ENCODE measurements at places on chromosomes 5 and 9. TPM values are rescaled to one million over a fixed set of nuclear protein-coding genes. Genes with fewer than 3 reads are reported as not detected.

PRDM9 gene
- total RNA-seq = not detected

PCDHA9 gene
- total RNA-seq = not detected

DNA sequence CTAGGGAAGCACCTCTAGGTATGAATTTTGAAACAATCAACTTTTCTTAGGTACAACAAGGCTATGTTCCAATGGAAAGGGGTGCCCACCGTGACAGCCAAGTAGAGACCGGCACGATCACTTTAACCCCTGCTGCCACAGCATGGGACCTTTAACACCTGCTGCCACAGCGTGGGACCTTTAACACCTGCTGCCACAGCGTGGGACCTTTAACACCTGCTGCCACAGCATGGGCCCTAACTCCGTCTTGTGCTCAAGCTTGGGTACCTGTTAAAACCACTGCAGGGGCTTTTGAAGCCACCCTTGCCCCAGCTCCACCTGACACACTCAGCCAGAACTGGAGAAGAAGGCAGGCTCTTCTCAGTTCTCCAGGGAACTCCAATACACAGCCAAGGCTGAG is 18.2 kb upstream of the MXD3 start:
- H3K27me3 ChIP-seq = no peaks in the 10 kb centered on the region
- peaks cover 7% of the 10 kb centered on the region for H3K36me3 ChIP-seq
- DNase-seq = no peak
- H3K27ac ChIP-seq = no peak overlapping the region
- H3K4me1 ChIP-seq = peaks cover 23% of the 10 kb centered on the region

DNA sequence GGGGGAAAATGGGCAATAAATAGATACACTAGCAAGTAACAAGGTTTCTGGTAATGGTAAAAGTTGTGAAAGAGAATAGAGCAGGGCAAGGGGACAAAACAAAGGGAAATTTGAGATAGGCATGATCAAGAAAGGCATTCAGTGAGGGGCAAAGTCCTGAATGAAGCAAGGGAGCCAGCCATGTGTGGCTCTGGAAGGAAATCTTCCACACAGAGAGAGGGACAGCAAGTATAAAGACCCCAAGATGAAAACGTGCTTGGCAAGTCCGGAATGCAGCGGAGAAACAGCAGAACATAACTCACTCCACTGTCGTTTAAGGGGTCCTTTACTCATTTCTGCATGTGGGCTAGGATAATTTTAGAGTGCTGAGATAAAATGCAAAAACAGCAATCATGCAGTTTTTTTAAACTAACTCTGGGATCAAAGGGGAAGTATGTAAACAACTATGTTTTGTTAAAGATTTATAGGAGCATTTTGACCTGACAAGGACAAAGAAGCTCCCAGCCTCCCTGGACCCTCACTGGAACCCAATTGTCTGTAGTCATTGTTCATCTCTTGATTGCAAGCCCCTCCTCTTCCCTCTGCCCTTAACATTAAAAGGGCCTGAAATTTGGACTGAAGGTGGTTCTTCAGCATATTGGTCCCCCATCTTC is 22.9 kb upstream of the AOPEP start:
- H3K27me3 ChIP-seq = no peaks in the 10 kb centered on the region
- no peaks in the 10 kb centered on the region for H3K36me3 ChIP-seq
- no peak overlapping the region for H3K4me3 ChIP-seq
- H3K27ac ChIP-seq = no peak overlapping the region
- no peak for DNase-seq

- no peaks in the 10 kb centered on the region for H3K4me1 ChIP-seq
- H3K27ac ChIP-seq = no peak overlapping the region
- no peaks in the 10 kb centered on the region for H3K27me3 ChIP-seq
Observed at GRCh38 chr9:130215341-130216119, 43.3 kb downstream of the NCS1 start.

DNA sequence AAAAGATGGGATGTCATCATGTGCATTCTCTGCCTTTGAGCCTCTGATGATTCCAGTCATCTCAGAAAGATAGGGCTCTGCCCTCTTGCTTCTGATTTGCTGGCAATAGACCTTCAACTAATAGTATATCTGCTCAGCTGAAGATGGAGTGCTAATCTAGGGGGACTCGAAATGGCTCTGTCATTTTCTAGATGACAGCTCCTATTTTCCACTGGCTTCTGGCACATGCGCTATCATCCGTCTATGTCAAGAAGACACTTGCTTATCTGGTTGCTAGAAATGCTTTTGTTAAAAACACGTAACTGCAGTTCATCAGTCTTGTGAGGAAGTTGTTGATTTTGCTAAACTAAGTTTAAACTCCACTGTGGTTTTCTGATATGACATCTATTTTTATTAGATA is 265.5 kb upstream of the ZNF608 start:
- H3K4me1 ChIP-seq = no peaks in the 10 kb centered on the region
- H3K27me3 ChIP-seq = no peaks in the 10 kb centered on the region
- H3K27ac ChIP-seq = no peak overlapping the region
- H3K36me3 ChIP-seq = no peaks in the 10 kb centered on the region

DNA sequence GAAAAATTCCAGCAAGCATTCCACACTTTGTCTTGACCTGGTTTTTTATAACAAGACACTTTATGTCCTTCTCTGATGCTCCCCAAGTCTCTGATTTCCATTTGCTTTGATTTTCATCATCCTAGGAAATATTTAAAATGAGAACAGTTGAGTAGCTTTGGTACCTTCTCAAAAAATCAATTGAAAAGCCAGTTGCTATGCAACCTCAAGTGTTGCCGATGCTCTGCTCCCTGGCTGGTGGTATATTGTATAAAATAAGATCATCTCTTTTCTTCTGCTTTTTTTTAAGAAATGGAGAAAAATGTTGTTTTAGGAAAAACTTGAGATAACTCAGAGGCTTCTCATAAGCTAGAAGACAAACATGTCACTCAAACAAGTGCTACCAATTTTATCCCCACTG is 109.7 kb downstream of the ZNF354C start:
- H3K27ac ChIP-seq = no peak overlapping the region
- no peak overlapping the region for H3K4me3 ChIP-seq
- no peaks in the 10 kb centered on the region for H3K4me1 ChIP-seq
- peaks cover 66% of the 10 kb centered on the region for H3K27me3 ChIP-seq
- no peaks in the 10 kb centered on the region for H3K36me3 ChIP-seq

GRCh38 chr5:168307022-168307421 is 15.6 kb downstream of the WWC1 start:
- peaks cover 5% of the 10 kb centered on the region for H3K36me3 ChIP-seq
- H3K27me3 ChIP-seq = no peaks in the 10 kb centered on the region
- H3K27ac ChIP-seq = no peak overlapping the region

GRCh38 chr9:115629879-115630840 is 512.2 kb upstream of the TNC start:
- H3K36me3 ChIP-seq = no peaks in the 10 kb centered on the region
- H3K4me3 ChIP-seq = no peak overlapping the region
- H3K4me1 ChIP-seq = no peaks in the 10 kb centered on the region
- H3K27ac ChIP-seq = no peak overlapping the region

DNA sequence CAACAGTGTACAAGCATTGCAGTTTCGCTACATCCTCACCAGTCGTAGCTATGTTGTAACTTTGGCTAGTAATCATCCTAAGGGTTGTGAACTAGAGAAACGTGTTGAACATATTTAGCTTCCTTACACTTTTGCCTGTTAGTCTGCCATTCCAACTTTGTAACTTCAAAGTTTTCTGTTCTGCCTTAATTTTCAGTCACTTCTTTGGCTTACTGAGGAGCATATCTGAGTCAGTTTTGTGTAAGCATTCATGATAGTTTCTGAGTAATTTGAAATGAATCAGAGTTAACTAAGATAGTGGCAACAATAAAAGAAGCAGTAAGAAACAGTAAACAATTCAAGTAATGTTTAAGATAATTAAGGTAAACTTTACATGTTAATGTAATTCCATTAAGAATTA is 58.9 kb upstream of the MCCC2 start:
- H3K27me3 ChIP-seq = no peaks in the 10 kb centered on the region
- no peak overlapping the region for H3K4me3 ChIP-seq
- no peak for DNase-seq
- no peak overlapping the region for H3K27ac ChIP-seq

DNA sequence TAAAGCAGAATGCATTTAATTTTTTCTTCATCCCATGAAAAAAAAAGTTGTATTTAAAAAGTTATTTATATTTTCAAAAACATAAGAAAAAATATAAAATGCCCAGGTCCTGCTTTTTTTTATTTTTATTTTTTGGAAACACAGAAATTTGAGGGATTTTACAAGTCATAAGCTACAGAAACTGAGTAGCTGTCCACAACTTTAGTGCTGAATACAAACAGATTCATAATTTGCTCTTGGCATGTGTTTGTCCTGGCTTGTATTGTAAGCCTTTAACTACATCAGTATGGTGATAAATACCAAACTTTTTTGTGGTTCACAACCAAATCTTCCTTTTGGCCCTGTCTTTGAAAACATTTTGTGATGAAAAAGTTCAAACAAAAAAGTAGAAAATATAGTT is 7.5 kb upstream of the PLCXD3 start:
- H3K27ac ChIP-seq = no peak overlapping the region
- H3K27me3 ChIP-seq = no peaks in the 10 kb centered on the region

- H3K4me3 ChIP-seq = peak overlapping the region; percentile 82
- peaks cover 24% of the 10 kb centered on the region for H3K36me3 ChIP-seq
- H3K27me3 ChIP-seq = no peaks in the 10 kb centered on the region
- H3K4me1 ChIP-seq = peaks cover 39% of the 10 kb centered on the region
- DNase-seq = peak; percentile 73
- peak overlapping the region; percentile 87 for H3K27ac ChIP-seq
Observed at GRCh38 chr5:34655354-34655991, 655 bp upstream of the RAI14 start.

GRCh38 chr5:66724349-66725139 is 128.4 kb downstream of the MAST4 start:
- DNase-seq = no peak
- no peak overlapping the region for H3K27ac ChIP-seq
- H3K27me3 ChIP-seq = peaks cover 11% of the 10 kb centered on the region
- H3K4me3 ChIP-seq = no peak overlapping the region
- H3K36me3 ChIP-seq = no peaks in the 10 kb centered on the region

DNA sequence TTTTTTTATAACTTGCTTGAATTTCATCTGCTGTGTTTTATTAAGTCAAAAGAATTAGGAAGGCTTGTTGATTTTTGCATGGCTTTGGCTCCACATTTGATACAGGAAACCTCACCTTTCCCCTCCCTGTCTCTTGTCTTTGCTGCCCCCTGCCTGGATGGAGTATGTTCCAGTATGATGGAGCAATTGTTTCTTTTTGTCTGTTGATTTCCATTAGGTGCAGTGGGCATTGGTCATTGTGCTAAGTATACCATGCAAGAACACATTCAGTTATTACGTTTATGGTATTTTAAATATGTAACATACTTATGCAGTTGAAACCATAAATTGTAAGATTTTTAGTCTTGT is 19.6 kb downstream of the TJP2 start:
- peaks cover 38% of the 10 kb centered on the region for H3K4me1 ChIP-seq
- H3K36me3 ChIP-seq = no peaks in the 10 kb centered on the region
- H3K27ac ChIP-seq = no peak overlapping the region
- no peak for DNase-seq
- H3K27me3 ChIP-seq = no peaks in the 10 kb centered on the region
- no peak overlapping the region for H3K4me3 ChIP-seq

DNA sequence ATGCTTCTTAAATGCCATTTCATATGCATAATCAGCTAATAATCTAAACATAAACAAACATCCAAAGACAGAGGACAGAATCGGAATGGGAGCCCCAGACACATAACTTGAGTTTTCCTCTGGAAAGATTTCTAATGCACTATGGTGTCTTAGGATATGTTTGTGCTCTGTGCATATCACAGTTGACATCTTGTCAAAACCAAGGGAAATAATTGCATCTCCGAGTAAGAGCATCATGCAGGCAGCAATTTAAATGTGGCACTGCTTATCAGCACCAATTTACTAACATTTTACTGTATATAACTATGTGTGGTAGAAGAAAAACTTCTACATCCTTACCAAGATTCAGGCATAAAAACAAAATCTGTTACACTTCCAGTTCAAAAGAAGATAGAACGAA is 217.9 kb downstream of the GLIS3 start:
- no peak for DNase-seq
- no peaks in the 10 kb centered on the region for H3K36me3 ChIP-seq
- no peak overlapping the region for H3K27ac ChIP-seq
- H3K27me3 ChIP-seq = no peaks in the 10 kb centered on the region
- H3K4me3 ChIP-seq = no peak overlapping the region

- no peaks in the 10 kb centered on the region for H3K36me3 ChIP-seq
- no peaks in the 10 kb centered on the region for H3K27me3 ChIP-seq
- peak overlapping the region; percentile 93 for H3K27ac ChIP-seq
- no peak overlapping the region for H3K4me3 ChIP-seq
- peaks cover 47% of the 10 kb centered on the region for H3K4me1 ChIP-seq
- no peak for DNase-seq
Observed at GRCh38 chr5:134091626-134092121, 22.8 kb upstream of the TCF7 start.

GRCh38 chr9:126386776-126387175 is 60.1 kb downstream of the MVB12B start:
- no peak overlapping the region for H3K4me3 ChIP-seq
- DNase-seq = no peak
- H3K27ac ChIP-seq = no peak overlapping the region
- no peaks in the 10 kb centered on the region for H3K4me1 ChIP-seq
- no peaks in the 10 kb centered on the region for H3K27me3 ChIP-seq

DNA sequence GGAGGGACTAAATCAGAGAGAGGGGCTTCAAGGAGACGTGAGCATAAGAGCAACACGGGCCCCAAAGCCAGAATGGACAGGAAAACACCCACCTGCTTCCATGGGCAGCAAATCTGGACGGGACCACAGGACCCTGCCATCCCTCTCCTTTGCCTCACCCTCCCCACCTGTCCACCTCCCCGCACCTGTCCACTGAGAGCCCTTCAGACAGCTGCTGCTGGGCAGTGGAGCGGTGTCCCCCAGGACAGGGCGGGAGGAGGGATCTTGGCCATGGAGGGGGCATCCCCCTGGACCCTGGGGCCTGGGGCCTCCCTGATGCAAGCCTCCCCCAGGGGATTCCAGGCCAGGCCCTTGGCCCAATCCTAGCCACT is 2.6 kb downstream of the CCDC183 start:
- H3K27me3 ChIP-seq = no peaks in the 10 kb centered on the region
- H3K4me3 ChIP-seq = no peak overlapping the region
- no peak for DNase-seq
- no peaks in the 10 kb centered on the region for H3K36me3 ChIP-seq

DNA sequence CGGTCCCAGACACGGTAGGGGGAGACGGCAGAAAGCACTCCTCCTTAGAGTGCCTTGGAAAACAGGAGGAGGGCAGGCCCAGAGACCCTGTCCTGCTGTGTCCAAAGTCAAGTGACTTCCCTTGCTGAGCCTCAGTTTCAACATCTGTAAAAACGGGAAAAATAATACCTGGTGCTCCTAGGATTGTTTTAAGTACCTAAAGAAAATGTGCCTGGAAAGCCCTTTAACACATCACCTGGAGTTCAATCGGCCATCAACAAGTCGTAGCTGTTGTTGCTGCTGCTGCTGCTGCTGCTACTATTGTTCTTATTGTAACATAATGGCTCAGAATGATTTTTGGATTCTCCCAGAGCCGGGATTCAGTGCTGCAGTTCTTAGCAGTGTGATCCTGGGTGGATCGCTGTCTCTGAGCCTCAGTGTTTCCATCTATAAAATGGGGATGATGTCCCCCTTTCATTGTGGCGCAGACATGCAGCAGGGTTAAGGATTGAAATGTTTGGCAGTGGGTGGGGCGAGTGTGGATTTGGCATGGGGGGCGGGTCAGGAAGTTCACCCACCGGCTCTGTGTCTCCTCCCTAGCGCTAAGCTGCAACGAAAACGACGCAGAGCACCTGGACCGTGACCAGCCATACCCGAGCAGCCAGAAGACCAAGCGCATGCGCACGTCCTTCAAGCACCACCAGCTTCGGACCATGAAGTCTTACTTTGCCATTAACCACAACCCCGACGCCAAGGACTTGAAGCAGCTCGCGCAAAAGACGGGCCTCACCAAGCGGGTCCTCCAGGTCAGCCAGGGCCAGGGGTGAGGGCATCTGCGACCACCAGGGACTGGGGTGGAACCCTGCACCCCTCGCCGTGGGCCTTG is 9.2 kb downstream of the LHX2 start:
- no peak overlapping the region for H3K4me3 ChIP-seq
- H3K4me1 ChIP-seq = no peaks in the 10 kb centered on the region
- H3K36me3 ChIP-seq = no peaks in the 10 kb centered on the region
- no peak overlapping the region for H3K27ac ChIP-seq
